ENCODE measurements at places on chromosomes 4 and X.
A peak's percentile ranks its signal among the peaks of the same experiment; 100 is the strongest.

DNA sequence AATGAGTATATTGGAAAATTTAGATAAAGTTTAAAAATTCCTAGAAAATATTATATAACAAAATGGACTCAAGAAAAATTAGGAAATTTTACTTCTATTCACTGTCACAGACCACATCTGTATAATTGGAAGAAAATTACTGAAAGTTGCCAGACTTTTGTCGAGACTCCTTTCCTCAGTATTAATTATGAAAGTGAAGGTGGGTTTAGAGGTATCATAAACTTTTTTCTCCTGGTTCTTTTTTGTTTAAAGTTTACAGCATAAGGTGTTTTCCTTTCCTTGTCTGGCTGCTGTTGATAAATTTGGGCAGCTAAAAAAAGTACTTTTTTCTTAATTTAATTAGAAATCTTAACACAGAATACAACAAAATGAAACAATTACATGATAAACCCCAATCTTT, 6.7 kb upstream of the TEX13D start:
- DNase-seq: no peak

DNA sequence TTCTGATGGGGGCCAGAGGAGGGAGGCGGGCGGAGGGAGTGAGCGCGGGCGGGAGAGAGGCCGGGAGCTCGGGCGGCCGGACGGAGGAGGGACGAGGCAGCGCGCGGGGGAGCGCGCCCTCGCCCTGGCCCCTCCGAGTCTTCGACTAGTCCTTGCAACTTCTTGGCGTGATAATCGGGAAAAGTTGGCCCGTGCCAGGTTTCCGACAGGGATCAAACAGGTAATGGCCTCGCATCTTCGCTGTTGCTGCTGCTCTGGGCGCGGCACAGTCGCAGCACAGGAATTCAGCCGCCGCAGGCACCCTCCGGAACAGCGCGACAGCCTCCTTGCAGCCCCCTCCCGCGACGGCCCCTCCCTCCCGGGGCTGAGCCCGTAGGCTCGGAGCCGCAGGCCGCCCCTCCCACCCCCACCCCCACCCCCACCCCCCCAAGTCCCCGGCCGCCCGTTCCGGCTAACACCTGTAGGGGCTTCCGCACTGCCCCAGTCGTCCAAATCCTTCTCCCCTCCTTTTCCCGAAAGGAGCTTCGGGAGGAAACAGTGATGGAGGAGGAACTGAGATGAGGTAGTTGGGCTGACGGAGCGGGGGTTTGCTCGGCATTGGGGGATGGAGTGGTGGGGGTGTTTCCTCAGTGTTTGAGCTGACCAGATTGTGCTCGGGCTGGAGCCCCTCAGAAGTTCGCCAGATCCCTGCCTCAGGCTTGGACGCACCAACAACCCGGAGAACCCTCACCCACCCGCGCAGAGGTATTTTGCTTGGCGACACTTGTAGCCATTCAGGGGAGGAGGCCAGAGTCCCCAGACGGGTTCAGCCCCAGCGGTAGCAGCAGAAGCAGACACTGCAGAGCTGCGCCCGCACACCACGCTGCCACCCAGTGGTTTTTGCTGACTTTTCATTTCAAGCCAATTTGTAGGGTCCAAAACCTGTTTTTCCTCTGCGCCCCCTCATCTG, at the start of gene FGF13:
FGF13 (minus strand) TSS at position 319 of the 949 bp plus-strand sequence. CDS start 714 bp downstream, outside the sequence.
- peak; percentile 48 for DNase-seq

DNA sequence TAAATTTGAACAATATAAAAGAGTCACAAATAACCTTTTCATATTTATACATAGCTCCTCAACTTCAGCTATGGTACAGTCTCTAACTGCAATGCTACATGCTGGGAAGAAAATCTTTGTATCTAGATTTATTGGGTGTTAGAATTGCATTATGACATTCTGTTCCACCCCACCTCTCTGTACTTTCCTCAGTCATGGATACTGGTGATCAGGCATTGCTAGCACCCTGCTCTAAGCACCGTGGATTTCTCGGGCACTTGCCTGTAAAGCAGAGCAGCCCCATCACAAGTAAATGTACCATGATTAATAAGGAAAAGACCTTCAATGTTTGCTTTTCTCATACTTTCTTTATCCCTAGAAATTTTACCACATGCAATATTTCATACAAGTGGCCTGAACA, 1028.9 kb upstream of the INTU start:
- no peak for DNase-seq

DNA sequence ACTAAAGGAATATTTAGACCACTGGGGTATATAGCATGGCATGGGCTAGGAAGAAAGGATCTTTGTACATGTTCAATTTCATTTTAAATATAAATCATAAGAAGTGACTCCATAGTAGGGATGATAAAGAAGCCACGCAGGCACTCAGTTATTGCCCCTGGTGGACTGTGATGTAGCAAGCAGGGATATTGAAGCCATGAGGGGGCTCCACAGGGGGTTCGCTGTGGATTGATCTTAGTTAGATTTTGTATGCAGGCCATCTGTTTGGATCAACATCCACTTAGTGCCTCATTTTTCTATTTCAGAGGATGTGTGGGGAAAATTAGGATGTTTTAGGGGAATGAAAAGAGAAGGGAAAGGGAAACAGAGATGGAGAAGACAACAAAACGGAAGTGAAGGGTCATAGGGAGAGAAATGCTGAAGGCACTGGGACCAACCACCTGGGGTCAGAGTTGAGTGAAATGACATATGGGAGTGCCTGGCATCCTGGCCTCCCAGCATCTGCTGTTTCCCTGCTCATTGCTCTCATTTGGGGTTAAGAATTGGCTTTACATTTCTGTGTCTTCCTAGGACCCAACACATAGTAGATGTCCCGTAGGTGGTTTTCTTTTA, 11.2 kb upstream of the FREM3 start:
- no peak for DNase-seq

DNA sequence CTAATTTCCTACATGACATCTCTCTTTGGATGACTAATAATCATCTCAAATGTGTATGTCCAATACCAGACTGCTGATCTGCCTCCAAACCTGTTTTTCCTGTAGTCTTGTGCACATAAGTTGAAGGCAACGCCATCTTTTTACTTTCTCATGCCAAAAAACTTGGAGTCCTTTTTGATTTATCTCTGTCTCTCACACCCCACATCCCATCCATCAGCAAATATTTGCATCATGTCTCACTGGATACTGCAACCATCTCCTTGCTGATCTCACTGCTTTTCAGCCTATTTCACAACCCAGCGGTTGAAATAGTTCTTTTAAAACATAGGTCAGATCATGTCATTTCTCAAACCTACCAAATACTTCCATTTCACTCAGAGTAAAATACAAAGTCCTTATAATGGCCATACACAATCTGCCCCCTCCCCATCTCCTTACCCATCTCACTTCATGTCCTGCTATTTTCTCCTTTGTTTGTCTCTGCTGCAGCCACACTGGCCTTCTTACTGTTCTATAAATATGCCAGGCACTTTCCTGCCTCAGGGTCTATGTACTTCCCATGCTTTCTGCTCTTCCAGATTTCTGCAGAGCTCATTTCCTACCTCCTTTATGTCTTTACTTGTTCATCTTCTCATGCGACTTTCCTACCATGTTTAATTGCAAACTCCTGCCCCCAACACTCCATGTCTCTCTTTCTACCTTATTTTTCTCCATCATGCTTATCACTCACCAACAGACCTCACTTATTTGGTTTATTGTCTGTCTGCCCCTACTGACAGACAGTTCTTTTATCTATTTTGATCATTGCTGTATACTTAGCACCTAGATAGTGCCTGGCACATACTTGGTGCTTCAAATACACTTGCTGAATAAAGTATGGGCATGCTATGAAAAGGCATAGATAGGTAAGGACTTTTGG, 98.8 kb downstream of the ANXA3 start:
- DNase-seq: no peak

GRCh38 chr4:151468715-151469696, 60.0 kb downstream of the FHIP1A start:
- no peak for DNase-seq

DNA sequence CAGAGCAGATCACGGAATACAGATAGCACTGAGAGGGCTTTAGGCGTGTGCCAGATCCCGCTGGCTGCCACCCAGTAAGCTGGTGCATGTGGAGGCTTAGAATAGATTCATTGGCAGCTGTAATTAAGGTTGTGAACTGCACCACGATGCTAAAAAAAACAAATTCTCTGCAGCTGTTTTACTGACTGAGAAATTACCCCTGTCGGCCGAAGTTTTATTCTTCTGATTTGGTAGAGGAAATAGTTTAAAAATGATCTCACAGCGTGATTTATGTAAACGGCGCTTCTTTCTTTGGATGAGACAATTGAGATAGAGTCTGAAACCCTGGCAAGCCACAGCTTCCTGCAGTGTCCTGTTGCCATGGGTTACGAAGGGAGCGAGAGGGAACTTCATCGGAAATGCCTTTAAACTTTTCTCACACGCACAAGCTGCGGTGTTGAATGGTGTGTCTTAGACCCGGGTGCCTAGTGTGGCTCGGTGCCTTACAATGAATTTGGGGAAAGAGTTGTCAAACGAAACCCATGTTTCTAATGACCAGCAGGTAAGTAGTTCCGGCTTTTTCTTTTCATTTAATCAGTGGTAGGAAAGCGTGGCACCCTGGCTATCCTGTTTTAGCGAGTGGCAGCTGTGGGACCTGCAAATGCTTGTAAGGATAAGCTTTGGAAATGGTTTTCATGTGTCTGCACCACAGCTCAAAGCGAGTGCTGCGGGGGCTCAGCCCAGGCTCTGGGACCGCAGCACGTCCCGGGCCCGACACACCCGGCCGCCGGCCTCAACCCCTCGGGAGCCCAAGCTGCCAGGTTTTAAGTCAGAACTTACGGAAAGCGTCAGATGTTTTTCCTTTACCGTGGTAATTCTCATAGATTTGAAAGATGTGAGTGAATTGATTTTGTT, 71.7 kb upstream of the HGFAC start:
- DNase-seq: peak; percentile 62

DNA sequence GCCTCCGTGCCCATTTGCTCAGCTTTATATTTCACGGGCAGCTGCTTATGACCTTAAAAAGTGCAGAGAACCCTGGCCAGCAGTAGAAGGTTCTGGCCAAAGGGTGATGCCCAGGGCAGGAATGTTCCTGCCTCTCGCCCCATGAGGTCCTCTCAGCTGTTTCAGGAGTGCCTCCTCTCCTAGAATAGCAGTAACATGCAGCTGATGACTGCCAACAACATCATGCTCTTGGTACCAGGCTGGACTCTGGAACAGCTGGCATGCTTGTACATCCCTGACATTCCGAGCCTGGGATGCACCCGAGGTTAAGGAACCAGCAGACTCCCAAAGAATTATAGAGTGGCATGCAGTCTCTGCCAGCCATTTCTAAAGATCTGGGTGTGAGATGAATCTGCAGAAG, 11.7 kb upstream of the TENM3 start:
- no peak for DNase-seq

DNA sequence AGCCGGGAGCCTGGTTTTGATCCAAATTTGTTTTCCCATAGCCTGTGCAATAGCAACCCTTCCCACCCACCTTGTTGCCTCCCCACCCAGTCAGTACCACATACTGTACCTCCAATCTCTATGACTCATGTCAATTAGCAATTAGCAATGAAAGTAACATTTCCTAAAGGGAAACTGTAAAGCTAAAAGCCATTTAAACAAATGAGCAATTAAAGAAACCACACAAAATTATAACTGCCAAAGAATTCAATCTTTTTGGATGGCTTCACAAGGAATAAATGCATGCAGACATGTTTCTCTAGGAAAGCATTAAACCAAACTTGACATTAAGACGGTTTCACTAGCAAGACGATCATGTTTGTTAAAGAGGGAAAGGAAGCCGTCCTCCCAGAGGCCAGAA, 169.0 kb upstream of the MAP3K15 start:
- DNase-seq: no peak

DNA sequence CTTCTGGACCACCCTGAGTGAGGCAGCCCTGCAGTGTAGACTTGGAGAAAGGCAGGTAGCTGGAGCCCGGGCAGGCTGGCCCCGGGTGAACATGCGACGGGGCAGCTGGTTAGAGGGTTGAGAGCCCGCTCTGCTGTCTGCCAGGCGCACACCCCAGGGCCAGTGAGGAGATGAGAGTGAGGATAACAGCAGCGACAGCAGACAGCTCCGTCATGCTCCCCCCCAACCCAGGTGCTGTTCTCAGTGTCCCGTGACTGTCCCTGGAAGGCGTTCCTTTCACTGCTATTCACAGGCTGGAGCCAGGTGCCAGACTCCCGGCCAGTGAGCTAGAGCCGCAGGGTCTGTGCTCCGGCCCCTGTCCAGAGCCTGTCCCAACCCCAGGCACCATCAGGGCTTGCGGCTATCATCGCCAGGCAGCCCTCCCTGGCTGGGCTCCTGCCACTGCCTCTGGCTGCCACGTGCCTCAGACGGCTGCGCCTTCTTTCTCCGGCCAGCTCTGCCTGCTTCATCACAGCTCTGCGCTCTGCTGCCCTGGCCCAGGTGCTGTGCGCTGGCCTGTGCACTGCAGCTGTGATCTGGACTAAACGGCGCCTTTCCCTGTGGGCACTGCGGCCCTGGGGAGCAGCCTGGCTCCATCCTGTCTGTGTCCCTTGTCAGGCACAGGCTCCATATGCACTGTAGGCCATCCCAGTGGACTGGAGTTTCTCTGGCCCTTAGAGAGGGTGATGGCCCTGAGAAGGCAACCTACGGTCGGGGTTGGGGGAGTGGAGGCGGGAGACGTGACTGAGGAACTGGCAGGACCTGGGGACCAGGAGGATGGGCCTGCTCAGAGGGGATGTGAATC, 19.8 kb downstream of the NSG1 start:
- no peak for DNase-seq

GRCh38 chr4:65450899-65451298, 219.4 kb downstream of the EPHA5 start:
- DNase-seq: no peak

GRCh38 chr4:186699881-186700397, 23.7 kb downstream of the FAT1 start:
- no peak for DNase-seq

- no peak for DNase-seq
Measured at GRCh38 chr4:94933799-94934198, 176.0 kb downstream of the BMPR1B start.

- no peak for DNase-seq
Measured at GRCh38 chr4:15398732-15399131, 29.1 kb upstream of the C1QTNF7 start.

DNA sequence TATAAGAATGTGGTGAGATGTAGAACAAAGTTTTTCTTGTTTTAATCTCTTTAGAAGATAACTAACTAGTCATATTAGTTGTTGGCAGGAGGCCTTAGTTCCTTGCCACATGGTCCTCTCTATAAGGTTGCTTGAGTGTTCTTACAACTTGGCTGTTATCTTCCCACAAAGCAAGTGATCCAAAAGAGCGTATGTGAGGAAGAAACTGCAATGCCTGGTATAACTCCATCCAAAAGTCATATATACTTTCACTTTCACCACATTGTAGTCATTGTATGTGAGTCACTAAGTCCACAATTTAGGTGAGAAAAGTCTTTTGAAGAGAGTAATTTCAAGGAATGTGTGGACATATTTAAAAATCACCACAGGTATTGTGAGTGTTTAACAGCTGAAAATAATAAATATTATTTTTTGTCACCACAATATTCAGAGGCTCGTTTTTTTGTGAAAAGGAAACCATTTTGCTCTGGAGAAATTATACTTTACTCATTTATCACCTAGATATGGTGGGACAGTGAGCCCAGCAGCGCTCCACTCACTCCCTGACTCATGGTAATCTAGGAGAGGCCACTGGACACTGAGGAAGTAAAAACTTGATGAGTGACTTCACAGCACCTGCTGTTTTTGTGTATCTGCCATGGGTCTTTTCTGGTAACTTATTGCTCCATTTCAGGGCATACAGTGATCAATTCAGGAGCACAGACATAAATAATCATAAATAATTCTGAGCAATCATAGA, 369.4 kb upstream of the NDST3 start:
- no peak for DNase-seq

- DNase-seq: no peak
Measured at GRCh38 chr4:184641022-184641421, 8.2 kb downstream of the CASP3 start.

GRCh38 chr4:45350438-45350837, 624.1 kb upstream of the GNPDA2 start:
- no peak for DNase-seq

Data from neuronal stem cell (in vitro differentiated cells).